ENCODE measurements at places on chromosomes 4 and X. TPM values are rescaled to one million over a fixed set of nuclear protein-coding genes. Genes with fewer than 3 reads are reported as not detected.

Gene TLR7
- total RNA-seq = 1.2 TPM

Gene LDOC1
- total RNA-seq = 8.4 TPM

Gene KCNIP4
- total RNA-seq = 19.8 TPM

Gene MAGED4
- 46.2 TPM for total RNA-seq

Gene AREG
- total RNA-seq = not detected

- no peak for DNase-seq
Measured at GRCh38 chr4:183602557-183603027, 56.4 kb downstream of the RWDD4 start.

DNA sequence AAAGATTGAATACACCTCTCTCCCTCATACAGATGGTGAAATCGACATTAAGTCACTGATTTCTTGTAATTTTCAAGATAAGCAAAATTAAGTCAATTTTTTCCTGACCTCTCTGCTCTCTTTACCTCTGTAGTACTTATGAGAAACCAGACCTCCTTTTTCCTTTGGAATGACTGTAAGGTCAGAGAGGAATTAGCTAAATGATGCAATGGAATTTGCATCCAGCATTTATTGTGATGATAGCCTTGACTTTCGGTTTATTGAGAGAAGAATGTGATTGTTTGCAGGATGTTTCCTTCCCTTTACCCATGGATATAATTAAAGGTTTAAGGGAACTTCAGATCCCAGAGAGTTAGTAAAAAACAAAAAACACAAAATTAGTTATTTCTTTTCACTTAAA is 22.4 kb downstream of the STK26 start:
- DNase-seq = no peak

DNA sequence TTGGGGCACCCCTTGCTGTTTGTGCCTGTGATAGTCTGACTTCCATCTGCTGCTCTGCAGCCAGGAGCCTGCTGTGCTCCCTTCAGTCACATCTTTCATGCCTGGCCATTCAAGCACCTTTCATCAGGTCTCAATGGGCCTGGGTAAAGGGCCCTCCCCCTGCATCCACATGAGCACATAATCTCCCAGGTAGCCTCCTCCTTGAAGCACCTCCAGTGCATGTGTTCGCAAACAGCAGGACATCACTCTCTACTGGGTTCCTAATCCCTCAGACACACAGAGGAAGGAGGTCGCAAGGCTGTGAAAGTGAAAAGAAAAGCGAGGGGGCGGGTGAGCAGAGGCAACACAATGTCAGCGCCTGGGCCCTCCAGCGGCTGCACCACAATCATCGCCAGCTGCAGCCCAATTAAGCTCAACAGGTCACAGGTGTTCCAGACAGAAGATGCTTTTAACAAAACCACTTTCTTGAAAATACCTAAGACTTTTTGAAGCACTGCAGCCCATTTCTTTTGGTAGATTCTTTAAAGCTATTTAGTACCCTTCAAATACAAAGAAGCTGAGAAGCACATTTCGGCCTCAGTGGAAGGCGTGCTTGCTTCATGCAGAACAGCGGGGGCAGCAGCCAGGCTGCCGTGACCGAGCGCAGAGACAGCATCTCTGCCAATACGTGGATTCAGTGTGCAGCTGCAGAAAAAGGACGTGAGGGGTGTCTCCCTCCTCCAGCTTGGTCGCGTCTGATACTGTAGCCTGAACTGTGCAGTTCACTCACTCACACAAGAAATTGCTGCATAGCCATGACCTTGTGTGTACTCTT is 92.2 kb upstream of the SPRY1 start:
- DNase-seq = no peak

DNA sequence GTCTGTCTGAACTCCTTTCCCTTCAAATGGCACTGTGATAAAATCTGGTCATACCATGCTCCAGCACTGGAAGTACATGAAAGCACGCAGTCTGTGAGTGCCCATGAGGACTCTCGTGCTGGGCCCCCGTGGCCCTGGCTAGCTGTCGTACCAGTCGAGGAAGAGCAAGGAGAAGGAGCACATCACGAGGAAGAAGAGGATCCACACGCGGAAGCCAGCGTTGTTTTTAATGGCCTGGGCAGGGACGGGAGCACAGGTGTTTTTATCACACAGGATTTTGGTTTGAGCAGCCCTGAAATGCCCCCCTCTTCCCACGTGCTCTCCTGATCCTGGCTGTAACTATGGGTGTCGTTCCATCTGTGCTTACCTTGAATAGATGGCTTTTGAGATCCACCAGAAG is 33.0 kb downstream of the NSG1 start:
- DNase-seq = no peak

DNA sequence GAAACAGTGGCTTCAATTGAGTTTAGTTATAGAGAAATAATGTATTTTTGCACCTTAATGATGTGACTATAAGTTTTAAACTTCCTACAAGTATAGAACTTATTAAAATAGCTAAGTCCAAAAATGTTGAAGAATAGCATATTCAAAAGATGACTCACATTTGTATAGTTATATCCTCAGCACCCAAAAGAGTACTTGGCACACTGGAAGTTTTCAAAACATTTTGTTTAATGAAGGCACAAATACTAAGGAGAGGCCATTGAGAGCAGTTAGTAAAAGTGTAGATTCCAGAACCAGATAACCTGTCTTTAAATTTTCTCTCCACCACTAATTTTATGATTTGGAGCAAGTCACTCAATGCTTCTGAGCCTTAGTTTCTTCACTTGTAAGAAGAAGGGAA is 226.9 kb upstream of the MID1 start:
- no peak for DNase-seq

GRCh38 chr4:26081795-26082498 is 167.9 kb downstream of the SMIM20 start:
- no peak for DNase-seq

All from occipital lobe (tissue), 3 donors.